ENCODE measurements at places on chromosomes 13 and 19.

DNA sequence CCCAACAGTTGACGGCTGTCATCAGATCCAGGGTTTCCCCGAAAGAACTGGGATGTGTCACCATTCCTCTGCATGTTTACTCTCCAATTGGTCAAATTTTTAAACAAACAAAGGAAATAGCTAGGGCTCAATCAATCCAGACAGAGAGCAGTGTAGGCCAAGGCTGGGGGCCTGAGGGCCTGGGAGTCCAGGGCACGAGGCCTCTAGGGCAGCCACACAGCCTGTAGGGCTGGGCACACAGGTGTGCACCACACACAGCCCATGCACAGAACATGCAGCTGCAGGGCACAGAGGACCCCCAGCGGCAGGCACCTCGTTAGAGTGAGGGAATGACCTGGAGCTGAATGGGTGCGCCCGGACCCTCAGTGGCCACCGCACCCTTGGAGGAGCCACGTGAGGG lies 9.5 kb downstream of the MIER2 start:
- no peak for DNase-seq

DNA sequence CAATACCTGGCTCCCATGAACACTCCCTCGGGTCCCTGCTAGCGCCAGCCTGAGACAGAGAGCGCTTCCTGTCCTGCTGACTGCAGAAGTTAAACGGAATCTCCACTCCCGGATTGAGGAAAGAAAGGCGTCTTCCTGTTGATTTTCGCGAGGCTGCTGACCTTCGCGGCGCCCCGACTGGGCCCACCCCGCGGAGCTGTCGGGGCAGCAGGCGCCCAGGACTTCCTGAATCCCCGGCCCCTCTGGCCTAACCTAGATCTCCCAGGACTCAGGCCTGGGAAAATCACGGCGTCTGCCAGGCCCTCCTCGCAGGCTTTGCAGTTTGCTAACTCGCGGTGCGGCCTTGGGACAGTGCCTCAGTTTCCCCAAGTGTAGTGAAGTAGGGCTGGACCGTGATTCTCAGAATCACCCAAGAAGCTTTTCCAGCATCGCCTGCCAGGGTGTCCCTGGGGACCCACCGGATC lies 108.8 kb downstream of the KCTD15 start:
- DNase-seq: no peak

- DNase-seq: no peak
These were observed 40.6 kb downstream of the UQCRFS1 start for GRCh38 chr19:29172302-29172701.

- DNase-seq: no peak
These were observed 20.9 kb upstream of the ZNF83 start for GRCh38 chr19:52659013-52659412.

DNA sequence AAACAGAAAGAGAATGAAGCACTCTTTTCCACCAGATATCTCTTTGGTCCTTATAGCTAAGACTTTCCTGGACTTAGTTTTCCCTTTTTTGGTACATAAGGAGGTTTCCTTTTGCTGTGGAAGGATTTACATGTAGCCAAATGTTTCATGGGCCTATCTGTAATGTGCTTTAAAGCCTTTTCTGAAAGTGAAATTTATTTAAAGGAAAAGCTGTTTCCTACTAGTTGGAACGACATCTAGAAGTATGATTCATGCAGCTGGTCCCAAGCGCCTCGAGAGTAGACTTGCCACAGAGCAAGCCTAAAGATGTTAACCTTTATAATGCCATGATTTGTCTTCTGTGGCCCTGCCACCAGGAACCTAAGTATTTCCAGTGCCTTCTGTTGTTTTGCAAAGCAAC lies 390.3 kb downstream of the DLEU7 start:
- no peak for DNase-seq

DNA sequence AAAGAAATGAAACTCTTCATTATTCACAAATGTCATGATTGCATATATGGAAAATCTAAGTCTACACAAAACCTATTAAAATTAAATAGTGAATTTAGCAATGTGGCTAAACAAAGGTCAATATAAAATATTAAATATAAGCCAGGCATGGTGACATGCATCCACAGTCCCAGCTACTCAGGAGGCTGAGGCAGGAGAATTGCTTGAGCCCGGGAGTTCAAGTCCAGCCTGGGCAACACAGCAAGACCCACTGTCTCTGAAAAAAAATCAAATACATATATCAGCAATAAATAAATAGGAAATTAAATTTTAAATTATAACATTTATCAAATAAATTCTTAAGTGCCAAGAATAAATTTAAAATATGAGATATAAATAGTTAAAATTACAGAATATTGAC lies 11.9 kb downstream of the PSMC4 start:
- no peak for DNase-seq
